ENCODE measurements at places on chromosomes 3 and 15.

- DNase-seq = no peak
Measured at GRCh38 chr15:48861813-48862431, 16.0 kb upstream of the EID1 start.

GRCh38 chr3:25427942-25428788 lies at the start of gene RARB:
Gene RARB (plus strand): TSS chr3:25428263. CDS start chr3:25428732, 469 bp downstream.
- DNase-seq = no peak

DNA sequence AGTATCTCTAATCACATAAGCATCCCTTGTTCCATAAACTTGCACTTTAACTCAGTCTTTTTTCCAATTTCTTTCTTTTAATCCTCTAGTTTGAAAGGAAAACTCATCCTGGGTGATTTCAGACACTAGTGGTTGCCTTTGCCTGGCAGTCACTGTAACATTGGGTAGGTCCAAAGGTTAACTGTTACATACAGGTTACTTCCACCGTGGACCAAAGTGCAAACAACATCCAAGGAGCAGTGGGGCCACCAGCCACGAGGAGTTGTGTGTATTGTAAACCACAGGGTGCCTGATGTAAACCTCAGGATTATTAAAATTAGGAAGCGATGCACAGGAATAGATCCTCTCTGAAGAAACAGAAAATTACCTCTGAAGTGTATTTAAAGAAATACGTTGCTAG lies 75.0 kb downstream of the HCN4 start:
- DNase-seq = no peak

GRCh38 chr3:177948716-177949425 lies 587.4 kb upstream of the KCNMB2 start:
- no peak for DNase-seq

DNA sequence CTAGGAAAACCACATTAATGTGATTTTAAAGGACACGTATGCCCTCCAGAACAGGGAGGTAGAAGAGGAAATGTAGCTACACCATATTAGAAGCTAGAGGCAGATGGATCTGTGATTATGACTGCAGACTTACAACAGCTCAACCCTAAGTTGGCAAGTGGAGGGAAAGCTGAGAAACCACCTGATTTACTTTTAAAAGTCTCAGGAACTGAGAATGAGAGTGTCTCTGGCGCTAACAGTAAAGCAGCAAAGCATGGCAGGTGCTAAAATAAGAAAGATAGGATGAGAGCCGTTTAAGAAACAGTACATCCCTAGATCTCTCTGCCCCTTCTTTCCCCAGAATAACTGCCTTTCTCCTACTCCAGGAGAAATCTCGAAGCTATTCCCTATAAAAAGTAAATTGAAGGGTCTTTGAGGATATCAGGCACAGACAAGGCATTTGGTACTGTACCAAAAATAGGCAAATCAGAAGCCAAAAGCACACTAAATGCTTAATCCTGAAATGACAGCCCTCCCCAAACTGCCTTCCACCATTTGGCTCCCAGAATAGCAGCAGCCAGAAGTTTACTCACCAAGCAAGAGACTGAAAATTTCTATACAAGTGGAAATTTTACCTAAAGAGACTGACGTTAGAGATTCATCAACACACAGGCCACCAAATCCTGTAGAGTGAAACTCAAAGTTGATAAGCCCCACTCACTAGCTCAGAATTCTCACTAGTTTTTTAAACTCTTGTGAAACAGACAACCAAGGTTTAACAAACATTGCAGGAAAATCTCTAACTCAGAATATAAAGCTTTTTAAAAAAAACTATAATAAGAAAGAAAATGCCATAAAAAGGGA lies 34.3 kb upstream of the PARP14 start:
- no peak for DNase-seq

DNA sequence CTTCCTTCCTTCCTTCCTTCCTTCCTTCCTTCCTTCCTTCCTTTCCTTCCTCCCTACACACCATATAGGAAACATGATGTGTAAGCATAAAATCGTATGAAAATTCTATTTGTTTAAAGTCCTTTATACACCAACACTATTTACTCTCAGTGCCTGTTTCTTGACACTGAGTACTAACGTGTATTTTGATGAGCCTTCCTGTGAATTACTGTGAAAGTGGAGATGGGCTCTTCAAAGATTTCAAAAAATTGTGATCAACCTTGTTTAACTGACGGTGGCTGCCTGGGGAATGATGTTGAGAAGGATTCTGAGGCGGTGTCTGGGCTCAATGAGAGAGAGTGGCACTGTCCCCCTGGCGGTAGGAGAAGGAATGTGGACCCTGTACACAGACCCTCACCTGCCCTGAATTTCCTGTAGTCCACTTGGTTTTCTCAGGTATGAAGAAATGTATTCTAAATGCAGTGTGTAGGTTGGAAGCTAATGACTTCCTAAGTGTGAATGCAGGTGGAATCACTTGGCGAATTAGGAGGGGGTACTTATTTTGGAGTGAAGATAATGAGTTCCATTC lies 237.9 kb downstream of the GAP43 start:
- DNase-seq = no peak

- no peak for DNase-seq
Measured at GRCh38 chr3:17632401-17633100, 109.9 kb downstream of the TBC1D5 start.

- DNase-seq = no peak
Measured at GRCh38 chr15:74302821-74303359, 64.6 kb downstream of the CYP11A1 start.

DNA sequence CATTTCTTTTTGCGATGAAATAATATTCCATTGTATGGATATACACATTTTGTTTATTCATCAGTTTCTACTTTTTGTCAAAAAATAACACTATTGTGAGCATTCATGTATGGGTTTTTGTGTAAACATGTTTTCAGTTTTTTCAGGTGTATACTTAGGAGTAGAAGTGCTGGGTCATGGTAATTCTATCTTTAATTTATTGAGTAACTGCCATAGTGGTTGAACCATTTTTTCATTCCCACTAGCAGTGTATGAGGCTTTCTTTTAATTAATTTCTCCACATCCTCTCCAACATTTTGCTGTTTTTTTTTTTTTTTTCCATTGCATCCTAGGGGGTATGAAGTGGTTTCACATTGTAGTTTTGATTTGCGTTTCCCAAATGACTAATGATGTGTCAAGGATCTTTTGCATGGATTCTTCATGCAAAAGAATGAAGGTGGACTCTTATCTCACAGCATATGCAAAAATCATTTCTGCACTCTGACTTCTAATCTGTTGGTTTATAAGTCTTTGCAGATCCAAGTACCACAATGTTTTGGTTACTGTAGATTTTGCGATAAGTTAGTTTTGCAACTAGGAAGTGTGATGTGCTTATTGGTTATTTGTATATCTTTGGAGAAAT lies 12.6 kb downstream of the ATP2C1 start:
- DNase-seq = no peak

DNA sequence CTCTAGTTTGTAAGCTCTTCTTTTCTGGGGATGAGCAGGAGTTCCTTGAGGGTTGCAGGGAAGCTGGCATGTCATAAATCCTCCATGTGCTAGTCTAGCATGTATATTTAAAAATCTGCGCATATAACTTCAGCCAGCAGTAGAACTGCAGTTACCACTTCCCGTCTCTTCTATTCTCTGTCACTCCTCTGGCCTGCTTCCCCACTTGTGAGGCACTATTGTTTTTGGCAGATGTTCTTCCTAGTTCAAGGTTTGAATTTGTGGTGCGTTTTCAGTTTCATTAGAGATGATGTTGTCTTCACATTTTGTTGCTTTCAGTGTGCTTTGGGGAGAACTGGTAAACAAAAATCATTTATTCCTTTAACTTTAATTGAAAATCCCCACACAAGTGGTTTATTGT lies 169.1 kb upstream of the ZPLD1 start:
- no peak for DNase-seq

DNA sequence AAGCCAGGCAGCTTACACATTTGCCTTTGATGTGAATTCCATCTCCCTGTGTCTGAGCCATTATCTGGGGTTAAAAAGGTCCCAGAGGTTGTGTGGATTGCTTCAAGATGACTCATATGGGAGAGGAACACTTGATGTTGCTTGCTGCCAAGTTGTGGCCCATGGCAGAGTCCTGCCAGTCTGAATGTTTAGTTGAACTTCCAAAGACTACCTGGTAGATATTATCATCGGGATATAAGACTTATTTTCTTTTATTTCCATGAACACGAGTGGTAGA lies 85.6 kb downstream of the TJP1 start:
- DNase-seq = no peak

DNA sequence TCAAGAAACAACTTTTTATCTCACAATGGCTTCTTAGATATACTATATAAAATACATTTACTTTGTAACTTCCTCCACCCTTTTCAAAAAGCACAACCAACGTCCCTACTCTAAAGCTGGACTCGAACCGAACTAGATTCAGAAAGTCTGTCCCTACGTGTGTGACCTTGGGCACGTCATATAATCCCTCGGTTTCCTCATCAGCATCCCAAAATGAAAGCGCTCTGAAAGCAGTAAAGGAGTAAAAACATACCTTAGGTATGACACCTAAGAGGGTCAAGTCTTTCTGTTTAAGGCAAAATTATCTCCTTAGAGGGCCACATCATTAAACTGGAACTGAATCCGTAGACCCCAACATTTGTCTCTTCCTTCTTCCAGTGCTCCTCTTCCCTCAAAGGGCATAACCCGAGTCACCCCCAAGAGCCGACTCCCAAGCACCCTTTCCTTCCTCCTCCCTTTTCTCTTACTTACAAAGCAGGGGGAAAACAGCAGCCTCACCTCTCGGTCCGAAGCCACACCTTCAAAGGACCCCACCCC lies 663 bp downstream of the PDCD10 start:
- no peak for DNase-seq

- no peak for DNase-seq
Measured at GRCh38 chr15:101348643-101349042, 53.6 kb upstream of the SNRPA1 start.

DNA sequence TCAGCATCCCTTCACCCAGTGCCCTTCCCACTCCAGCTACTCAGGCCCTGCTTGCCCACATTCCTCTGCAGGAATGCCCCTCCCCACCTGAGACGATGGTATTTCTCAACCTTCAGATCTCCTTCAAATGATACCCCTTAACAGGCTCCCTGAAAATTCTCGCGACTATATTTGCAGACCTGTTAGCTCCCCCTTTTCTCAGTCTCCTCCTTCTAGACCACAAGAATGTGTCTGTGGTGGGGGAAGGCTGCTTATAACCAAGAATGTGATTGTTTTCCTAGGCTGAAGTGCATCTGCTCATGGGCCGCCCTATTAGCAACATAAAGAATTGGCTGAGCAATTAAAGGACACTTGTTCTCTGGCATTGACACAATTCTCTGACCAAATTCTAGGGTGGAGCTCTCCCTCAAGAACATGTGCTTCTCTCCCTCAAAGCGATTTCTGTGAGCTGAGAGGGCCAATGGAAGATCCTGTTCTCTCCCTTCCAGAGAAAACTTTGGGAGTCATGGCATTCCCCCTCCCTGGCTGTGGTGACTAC lies 19.1 kb upstream of the LIMD1 start:
- no peak for DNase-seq

DNA sequence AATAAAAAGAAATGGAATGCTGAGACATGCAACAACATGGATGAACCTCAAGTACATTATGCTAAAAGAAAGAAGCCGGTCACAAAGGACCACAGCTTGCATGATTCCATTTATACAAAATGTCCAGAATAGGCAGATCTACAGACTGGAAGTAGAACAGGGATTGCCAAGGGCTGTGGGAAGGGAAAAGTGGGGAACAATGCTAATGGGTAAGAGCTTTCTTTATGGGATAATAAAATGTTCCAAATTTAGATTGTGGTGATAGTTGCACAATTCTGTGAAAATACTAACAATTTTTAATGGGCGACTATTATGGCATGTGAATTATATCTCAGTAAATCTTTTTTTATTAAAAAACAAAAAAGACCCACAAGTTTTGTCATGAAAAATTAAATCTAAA lies 106.2 kb downstream of the TMCO5A start:
- no peak for DNase-seq

DNA sequence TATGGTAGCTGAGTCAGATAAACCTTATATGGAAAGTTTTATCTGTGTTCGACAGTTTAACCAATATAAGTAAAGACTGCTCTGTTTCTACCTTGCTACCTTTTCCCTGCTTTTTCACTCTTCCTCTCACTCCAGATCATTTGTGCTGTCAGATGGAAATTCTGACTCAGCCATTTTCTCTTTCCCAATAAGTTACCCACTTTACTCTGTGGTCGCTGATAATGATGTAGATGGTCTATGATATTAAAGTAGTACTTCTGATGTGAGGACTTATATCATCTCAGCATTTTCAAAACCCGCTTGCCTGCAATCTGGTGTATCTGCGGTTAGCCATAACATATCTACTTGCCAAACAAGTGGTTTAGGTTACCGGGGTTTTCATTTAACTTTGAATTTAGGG lies 15.0 kb upstream of the UTS2B start:
- DNase-seq = no peak

GRCh38 chr3:19543212-19543841 lies 390.7 kb downstream of the EFHB start:
- no peak for DNase-seq

GRCh38 chr3:136196064-136196400 lies at the start of gene MSL2:
Gene MSL2 (minus strand): TSS chr3:136196335. CDS start chr3:136195113, 1,222 bp downstream.
- DNase-seq = no peak

- DNase-seq = no peak
Measured at GRCh38 chr3:173761161-173761560, 363.6 kb downstream of the NLGN1 start.

- no peak for DNase-seq
Measured at GRCh38 chr3:15284121-15284889, 48.1 kb downstream of the SH3BP5 start.

- no peak for DNase-seq
Measured at GRCh38 chr15:70084461-70084860, 13.3 kb downstream of the TLE3 start.

GRCh38 chr3:182795389-182795782 lies 2.1 kb downstream of the ATP11B start:
- DNase-seq = no peak

DNA sequence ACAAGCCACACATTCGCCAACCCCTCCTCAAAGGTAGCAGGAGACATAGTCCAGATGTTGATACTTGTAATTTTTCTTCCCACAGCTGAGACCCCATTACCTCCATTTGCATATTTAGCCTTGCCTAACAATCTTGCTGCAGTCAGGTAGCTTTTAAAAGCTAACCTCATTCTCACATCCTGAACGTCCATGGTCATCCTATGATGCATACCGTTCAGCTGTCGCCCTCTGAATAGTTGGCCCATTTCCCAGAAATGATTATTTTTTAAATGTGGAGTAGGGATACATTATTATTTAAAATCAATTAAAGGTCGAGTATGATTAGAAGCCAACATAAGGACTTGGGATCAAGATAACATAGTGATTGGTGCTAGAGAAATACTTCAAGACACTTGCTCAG lies 165.0 kb downstream of the MEX3B start:
- DNase-seq = no peak
